Right kidney (tissue), 9 donors: ENCODE measurements at places on chromosomes 5 and 9.

DNA sequence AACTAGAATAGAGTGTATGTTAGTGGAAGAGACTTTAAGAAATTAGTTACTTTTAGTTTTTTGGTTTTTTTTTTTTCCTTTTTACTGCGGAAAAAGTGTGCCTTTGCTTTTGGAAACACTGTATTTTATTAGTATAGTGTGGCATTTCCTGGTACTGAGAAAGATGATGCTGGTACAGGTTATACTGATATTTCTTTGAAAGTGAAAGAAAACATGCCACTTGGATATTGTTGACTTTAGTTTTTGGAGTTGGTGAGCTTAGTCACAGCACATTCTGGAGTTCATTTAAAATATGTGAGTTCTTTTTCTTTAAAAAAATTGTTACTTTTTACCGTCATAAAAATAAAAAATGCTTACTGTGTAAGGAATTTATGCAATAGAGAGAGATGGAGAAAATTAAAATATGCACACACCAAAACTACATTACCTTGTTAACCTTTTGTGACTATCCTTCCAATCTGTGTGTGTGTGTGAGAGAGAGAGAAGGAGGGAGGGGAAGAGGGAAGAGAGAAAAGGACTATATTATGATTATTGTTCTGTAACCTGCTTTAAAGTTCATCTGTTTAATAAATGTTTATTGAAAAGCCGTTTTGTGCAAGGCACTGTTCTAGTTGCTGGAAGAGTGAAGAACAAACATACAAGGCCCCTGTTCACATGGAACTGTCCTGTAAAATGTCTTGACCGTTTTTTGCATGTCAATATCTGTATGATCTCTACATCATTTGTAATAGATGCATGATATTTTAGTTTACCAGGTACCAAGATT lies 1.9 kb downstream of the UGCG start:
- DNase-seq: no peak

GRCh38 chr9:85501456-85501855 lies 240.3 kb downstream of the AGTPBP1 start:
- no peak for DNase-seq

GRCh38 chr5:23614422-23614821 lies 107.0 kb downstream of the PRDM9 start:
- DNase-seq: no peak

- DNase-seq: no peak
These were observed 731.5 kb downstream of the TLE1 start for GRCh38 chr9:80957801-80958200.

- DNase-seq: peak; percentile 75
These were observed 25.6 kb downstream of the GOLGA2 start for GRCh38 chr9:128249908-128250838.

- DNase-seq: no peak
These were observed 104.6 kb upstream of the FAM174A start for GRCh38 chr5:100430268-100431195.

- no peak for DNase-seq
These were observed 21.0 kb upstream of the OR13F1 start for GRCh38 chr9:104482921-104483570.

DNA sequence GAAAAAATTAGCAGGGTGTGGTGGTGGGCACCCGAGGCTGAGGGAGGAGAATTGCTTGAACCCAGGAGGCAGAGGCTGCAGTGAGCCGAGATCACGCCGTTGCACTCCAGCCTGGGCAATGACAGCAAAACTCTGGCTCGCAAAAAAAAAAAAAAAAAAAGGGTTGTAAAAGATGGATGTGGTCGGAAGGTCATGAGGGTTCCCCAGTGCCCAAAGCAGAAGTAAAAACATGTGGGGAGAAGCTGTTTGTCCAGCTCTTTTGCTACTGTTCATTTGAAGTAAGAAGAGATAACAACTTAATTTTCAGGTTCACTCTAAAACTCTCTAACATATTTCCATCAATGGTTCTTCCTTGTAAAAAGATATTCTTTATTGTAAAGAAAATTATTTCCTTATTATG lies 57.1 kb upstream of the GOLPH3 start:
- no peak for DNase-seq

DNA sequence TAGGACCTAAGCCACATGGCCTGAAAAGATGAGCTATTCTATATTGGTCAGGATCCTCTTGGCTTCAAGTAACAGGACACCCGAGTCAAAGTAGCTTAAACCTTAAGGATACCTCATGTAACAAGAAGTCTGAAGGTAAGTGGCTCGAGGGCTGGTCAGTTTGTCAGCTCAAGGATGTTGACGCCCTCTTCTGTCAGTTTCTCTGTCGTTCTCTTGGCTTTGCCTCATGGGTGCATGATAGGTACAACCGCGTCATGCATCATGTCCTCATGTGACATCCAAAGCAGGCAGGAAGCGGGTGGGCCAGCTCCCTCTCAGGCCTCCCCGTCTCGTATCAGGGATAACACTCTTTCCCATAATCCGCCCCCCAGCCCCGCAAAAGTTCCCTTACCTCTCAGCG lies 22.1 kb upstream of the TCERG1 start:
- no peak for DNase-seq

DNA sequence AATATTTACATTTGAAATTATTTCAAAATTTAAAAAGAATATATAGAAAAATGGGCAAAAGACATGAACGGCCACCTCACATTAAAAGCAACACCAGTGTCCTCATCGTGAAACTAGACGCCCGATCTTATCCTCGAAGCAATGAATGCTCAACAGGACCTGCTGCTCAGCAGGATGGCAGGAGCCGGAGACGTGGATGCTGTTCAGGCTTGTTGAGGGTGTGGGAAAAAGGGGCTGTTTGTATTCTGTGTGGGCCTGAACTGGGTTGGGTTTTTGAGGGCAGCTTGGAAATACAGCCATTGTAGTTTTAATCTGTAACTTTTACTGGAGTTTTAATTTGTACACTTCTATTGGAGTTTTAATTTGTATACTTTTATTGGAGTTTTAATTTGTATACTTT lies 20.3 kb downstream of the EXOC3 start:
- DNase-seq: no peak

GRCh38 chr5:160565376-160565775 lies 143.7 kb downstream of the PTTG1 start:
- no peak for DNase-seq
